HL-60 (cell line): ENCODE measurements at places on chromosomes 2 and 18.

DNA sequence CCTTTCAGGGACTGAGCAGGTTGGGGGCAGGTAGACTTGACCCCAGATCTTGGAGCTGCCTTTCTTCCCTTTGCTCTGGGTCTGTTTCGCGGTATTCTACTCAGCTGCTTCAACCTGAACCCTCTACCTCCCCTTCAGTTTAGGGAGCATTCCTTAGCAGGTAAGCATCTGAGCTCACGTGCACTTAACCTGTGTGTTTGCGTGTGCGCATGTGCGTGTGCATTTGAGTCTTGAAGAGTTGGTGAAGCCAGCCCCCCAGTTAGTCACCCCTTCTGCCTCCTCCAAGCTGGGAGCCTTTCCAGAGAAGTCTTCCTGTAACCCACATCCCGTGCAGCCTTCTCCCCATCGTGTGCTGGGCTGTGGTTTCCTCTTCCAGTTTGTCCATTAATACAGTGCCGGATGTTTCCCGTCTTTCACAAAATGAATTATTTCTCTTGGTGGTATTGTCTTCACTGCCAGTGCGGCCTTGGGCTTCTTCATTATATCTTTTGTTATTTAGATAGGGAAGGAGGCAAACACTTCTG is 33.2 kb downstream of the B3GNT2 start:
- no peak for DNase-seq

- no peak for DNase-seq
Measured at GRCh38 chr2:79292239-79292957, 132.8 kb upstream of the REG3A start.

GRCh38 chr18:76721207-76721996 is 101.0 kb upstream of the ZNF236 start:
- no peak for DNase-seq

DNA sequence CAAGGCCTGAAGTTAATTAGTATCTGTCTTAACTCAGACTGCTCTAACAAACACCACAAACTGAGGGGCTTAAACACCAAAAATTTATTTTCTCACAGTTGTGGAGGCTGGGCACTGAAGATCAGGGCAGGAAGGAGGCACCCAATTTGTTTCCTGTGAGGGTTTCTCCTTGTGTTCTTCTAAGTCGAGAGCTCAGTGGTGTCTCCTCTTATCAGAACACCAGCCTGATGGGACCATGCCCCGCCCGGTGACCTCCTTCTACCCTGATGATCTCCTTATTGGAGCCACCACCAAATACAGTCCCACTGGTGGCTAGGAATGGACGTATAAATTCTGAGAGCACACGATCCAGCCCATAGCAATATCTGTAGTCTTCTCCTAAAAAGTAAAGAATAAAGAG is 20.5 kb downstream of the TMEM18 start:
- DNase-seq, result no peak

DNA sequence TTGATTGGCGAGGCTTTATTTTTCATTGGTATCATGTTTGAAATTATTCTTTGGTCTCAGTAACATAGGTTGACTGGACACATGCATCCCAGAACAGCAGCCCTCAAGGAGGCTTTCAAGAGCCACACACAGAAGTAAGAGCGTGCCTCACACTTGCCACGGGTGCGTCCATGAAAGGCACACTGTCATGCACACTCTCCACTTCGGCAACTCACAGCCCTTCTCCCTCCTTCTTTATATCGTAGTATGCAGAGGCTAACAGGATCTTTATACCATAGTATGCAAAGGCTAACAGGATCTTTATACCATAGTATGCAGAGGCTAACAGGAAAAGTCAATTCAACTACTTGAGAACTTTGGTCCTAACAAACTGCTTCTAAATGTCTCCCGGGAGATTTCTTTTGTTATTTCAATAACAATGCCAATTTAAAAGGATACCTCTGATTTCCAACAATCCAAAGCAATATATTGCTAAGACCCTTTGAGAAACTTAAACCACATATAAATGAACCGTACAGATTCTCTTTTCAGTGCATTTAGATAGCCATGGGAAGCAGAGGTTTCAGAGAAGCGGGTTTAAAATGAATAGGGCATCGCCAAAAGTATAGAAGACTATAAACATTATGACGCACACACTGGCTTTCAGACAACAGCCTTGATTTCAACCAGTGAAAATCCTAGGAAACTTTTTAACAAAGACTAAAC is 26.5 kb upstream of the ZNF516 start:
- DNase-seq, result no peak

- peak; percentile 14 for DNase-seq
Measured at GRCh38 chr2:185628985-185629384, 109.6 kb upstream of the FSIP2 start.

DNA sequence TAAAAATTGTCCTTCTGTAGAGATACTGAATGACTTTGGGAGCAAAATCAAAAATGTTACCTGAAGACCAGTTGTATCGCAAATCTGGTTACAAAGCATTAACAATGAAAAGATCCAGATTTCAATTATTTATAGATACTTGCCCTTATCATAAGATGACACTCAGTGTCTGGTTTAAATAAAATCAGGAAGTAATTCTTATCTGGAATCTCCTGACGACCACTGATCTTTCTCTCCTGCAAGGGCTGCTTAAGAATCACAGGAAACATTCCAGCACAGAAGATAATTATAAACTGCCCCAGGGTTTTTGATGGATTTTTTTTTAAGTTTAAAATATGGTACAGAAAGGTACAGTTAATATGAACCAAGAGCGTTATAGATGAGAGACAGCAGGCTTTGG is 205.7 kb downstream of the ALK start:
- no peak for DNase-seq

DNA sequence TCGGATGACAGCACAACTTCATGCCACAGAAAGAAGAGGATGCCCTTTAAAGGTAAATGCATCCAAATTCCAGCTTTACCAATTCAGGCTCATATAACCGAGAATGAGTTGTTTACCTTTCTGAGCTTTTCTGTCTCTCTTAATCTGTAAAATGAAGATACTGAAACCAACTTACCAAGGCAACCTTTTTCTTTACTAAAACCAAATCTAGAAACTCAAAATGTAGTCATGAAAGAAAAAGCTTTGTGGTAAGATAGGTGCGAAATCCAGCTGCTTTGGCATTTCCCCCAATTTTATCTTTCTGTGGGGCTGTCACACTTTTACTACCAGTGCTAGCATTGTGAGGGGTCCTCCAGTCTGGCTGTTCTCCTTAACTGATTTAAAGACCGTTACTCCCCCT is 240.4 kb downstream of the IKZF2 start:
- no peak for DNase-seq

- no peak for DNase-seq
Measured at GRCh38 chr18:2683055-2683454, 27.5 kb downstream of the SMCHD1 start.

GRCh38 chr2:240506406-240507059 is 51.3 kb downstream of the ANKMY1 start:
- DNase-seq, result no peak

GRCh38 chr2:195413944-195414343 is 243.1 kb upstream of the SLC39A10 start:
- no peak for DNase-seq

DNA sequence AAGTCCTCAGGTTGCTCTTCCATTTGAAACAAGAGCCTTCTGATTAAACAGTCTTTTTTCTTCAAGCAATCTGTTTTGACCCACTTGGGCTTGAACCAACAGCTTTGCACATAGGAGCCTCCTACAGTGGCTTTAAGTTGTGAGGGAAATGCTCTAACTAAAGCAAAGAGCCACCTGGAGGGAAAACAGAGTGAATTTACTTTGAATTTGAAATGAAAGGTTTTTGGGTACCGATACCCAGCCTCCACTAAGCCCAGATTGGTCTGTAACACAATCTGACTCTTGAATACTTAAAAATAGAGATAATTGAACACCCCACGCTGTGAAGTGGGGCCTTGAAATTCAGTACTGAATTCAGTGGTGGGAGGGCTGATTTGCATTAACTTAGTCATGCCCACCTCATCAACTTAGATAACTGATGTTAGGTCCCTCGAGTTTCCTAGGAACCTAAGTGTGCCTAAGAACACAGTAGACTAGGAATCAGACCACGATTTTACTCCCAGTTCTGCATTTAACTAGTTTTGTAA is 56.3 kb upstream of the ACVR1C start:
- DNase-seq, result no peak

- no peak for DNase-seq
Measured at GRCh38 chr2:241036964-241037421, 38.6 kb downstream of the SNED1 start.

DNA sequence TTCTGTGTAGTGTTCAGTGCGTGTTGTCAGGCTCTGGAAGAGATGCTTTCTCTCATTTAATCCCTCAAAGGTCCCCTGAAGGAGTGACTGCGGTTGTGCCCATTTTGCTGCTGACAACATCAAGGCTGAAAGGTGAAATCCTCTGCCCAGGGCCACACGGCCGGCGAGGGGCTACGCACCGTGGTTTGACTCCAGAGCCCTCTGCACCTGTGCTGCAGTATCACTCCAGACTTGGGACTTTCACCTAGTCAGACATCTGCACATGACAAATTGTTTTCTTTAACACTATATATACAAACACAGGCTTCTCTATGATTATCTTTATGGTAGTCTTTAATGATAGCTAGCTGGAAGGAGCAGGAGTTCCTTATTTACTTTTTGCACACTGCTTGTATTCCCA is 90.2 kb downstream of the ARMC9 start:
- no peak for DNase-seq

GRCh38 chr2:113056521-113056920 is 2.5 kb upstream of the IL36RN start:
- DNase-seq, result no peak

GRCh38 chr2:160194946-160195345 is 5.1 kb downstream of the ITGB6 start:
- no peak for DNase-seq

DNA sequence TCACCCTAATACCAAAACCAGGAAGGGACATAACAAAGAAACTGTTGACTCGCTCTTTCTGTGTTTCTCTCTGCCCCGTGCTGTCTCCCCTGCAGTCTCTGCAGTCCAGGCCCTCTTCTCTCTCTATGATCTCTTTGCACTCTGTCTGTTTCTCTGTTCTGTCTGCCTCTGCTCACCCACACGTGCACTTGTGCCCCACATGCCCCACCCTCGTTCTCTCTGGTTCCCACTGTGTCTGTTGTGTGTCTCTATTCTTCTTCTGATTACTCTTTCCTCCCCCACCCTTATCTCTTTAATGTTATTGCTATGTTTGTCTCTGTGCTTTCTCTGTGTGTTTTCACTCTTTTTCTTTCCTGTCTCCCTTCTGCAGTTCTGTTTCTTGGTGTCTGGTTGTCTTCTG is 54.0 kb downstream of the NAT8 start:
- DNase-seq, result no peak

- no peak for DNase-seq
Measured at GRCh38 chr2:6835467-6835866, 30.2 kb downstream of the CMPK2 start.

- no peak for DNase-seq
Measured at GRCh38 chr18:28511413-28511821, 334.5 kb upstream of the CDH2 start.

DNA sequence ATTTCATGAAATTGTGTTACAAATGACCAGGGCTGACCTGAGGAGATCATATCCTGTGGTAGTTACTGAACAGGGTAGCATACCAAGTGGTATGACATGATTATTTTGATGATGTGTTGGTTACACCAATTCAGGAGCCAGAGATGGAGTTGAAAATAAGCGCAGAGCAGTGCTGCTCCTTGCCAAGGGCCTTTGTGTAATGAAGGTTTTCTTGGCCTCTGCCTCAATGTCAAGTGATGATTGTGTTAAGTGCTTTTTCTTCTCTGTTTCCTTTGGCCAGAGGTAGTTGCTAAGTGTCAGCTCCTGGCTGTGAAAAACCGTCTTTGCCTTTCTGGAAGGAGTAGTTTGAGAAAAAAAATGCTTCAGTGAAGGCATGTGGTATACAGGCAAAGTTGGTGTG is 131.2 kb downstream of the CERS6 start:
- DNase-seq, result no peak

DNA sequence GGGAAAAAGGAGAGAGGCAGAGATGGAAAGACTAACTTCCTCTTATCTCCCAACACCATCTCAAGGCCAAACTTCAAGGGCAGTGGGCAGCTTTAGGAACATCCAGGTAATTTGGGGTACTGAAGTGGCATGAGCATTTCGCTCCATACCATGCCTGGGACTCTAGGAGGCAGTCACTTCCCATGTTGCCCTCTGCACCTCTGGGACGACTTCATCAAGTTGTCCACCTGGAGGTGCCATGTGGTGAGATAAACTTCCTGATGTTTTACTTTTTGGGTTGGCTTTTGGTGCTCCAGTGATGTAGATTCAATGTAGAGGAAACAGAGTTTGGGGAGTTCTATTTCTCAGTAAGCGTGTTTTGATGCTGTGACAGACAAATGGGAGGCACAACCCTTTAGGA is 56.3 kb upstream of the UPP2 start:
- DNase-seq, result no peak

DNA sequence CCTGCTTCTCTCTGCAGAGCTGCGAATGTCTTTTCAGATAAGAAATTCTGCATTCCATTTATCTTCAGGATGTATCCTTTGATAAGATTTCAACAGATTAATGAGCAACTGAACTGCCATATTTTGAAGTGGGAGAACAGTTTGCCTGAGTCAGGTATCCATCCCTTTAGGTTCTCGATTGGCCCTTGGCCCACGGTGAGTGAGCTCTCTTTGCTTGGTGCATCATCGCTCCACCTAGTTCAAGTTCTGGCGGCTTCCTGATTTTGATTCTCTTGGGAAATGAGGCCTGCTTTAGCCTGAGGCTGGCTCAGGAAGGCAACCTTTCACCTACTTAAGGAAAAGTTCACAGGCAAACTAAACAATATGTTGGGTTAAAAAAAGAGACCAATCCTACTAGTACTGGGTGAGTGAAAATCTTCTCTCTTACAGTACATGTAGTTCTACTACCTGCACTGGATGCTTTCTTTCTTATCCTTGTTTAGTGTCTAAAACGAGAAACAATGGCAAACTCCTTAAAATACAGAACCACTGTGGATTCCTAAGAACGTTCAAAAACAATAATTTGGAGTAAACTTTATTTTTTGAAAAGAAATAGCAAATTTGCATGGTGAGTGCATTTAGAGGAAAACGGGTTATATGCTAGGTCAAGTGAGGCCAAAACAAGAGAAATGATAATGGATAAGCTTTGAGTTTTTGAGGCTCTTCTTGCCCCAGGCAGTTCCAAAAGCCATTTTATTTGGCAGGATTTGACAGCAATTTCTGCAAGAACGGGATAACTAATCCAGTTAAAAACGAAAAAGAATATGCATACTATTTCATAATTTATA is 837 bp upstream of the ACSL3 start:
- peak; percentile 19 for DNase-seq

- no peak for DNase-seq
Measured at GRCh38 chr2:240303896-240304745, 131.3 kb upstream of the GPC1 start.

DNA sequence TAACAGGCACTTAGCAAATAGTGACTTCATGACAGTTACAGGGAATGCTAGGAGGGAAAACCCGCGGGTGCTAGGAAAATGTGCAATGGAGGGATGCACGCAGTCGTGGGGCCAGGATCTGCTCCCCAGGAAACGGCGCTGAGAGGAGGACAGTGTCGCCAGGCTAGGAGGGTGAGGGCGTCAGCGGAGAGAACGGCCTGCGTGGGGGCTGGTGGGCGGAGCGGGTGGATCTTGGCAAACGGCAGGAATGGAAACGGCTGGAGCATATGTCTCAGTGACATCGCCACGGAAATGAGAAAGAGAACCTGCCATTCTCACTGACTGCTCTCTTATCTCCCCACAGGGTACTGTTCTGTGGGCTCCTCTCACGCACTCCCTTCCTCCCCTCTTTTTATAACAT is 478.5 kb upstream of the ID2 start:
- no peak for DNase-seq
